Smooth muscle cell of the umbilical artery (primary cell): ENCODE measurements at places on chromosomes 7 and 10. TPM values are rescaled to one million over a fixed set of nuclear protein-coding genes. Genes with fewer than 3 reads are reported as not detected.

The GIMAP8 gene
- under 0.01 TPM in 1 of 2 replicates, not detected in the other for total RNA-seq

The RBM20 gene
- total RNA-seq: 0.18 and 0.59 TPM in 2 replicates

The CFAP46 gene
- total RNA-seq: 1.2 and 2.2 TPM in 2 replicates

The SLC26A3 gene
- total RNA-seq: not detected in 2 replicates

The RPEL1 gene
- total RNA-seq: 0.09 TPM in 1 of 2 replicates, not detected in the other

The PDCD11 gene
- 29.7 and 63.7 TPM in 2 replicates for total RNA-seq

The MMD2 gene
- not detected in 2 replicates for total RNA-seq

The SLC39A12 gene
- total RNA-seq: not detected in 2 replicates

The PYROXD2 gene
- 12.5 and 20.1 TPM in 2 replicates for total RNA-seq

The GSAP gene
- total RNA-seq: 9.5 and 14.6 TPM in 2 replicates

The CYP3A4 gene
- not detected in 2 replicates for total RNA-seq

The MCU gene
- 27.1 and 41.9 TPM in 2 replicates for total RNA-seq

The ASZ1 gene
- not detected in 2 replicates for total RNA-seq

The AMPH gene
- 1.4 and 2.4 TPM in 2 replicates for total RNA-seq

The ZNF485 gene
- 2.1 and 3.9 TPM in 2 replicates for total RNA-seq
